ENCODE measurements at places on chromosomes 2 and 18.
A peak's percentile ranks its signal among the peaks of the same experiment; 100 is the strongest.

DNA sequence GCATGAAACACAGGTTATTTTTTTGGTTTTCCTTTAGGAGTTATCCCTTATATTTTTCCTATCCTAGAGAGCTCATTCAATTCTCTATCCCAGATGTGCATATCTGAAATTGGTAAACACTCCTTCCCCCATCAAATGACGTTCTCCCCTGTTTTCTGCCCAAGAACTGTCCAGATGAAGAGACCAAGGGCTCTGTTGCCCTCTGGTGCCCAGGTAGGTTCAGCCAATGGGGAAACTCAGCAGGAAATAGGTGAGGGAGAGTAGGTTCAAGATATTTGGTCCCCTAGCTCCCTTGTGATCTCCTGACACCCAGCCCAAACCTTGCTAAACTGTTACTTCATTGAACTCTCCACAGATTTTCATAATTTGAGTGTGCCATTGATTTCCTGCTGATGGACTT is 14.1 kb upstream of the INO80C start:
- no peak for DNase-seq

DNA sequence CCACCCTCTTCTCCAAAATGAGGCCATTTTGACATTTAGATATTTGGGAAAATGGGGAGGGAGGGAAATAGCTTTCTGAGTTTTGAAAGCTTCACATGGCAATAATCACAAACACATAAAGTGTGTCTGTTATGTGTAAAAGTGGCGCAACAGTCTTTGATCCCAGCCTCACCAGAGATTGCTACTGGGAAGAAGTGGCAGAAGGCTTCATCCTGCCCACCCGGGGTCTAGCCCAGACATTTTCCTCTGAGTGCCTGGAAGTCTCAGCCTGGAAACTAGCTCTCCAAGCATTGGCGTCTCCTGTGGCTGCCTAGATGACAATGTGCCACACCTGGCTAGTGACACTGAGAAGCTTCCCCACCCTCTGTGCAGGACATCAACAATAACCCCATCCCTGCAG is 1.7 kb upstream of the LBH start:
- no peak for DNase-seq

- no peak for DNase-seq
Measured at GRCh38 chr2:63041592-63041991, 9.0 kb upstream of the OTX1 start.

DNA sequence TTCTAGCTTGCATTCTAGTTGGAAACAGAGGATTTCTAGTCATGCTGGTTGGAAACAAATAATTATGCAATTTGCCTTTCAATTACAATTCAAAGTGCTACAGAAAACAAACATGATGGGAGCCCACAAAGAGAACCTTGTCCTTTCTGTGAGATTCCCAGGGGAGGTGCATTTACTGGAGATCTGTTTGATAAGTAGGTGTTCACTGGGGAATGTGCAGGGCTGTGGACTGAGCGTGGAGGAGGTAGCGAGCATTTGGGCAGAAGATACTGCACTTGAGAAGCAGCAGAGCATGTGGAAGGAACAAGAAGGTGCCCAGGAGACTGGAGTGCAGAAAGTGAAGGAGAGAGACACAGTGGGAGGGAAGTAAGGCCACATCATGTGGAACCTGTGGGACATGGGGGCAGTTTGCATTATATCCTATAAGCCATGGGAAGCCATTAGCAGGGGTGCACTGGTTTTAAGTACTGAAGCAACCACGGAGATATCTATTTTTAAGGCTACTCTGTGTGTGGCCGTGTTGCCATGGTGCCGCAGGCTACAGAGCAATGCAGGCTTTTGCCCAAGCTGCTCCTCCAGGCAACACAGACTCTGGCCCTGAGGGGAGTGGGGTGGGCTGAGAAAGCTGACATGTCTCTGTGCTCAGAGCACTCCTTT is 154.0 kb downstream of the ANTXR1 start:
- no peak for DNase-seq

GRCh38 chr2:40184551-40184950 is 267.3 kb downstream of the SLC8A1 start:
- no peak for DNase-seq

- DNase-seq, result no peak
Measured at GRCh38 chr2:109129921-109130722, 1.1 kb downstream of the SH3RF3 start.

GRCh38 chr2:144988591-144988990 is 468.7 kb upstream of the ZEB2 start:
- DNase-seq, result no peak

DNA sequence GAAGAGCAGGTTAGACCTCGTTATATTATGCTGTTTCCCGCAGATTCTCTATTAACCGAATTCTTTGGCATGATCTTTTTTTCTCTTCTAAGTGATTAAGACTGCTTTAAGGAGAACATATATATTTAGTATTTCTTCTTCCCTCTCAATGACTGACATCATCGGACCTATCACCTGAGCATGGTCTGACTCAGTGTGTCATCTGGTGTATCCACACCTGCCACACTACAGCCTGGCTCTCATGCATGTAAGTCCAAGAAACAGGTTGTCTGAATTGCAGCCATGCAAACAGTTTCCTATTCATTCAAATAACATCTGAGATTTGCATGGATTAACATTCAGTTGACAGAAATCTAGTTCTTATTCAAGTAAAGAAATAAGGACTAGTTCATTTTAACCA is 55.1 kb upstream of the CWC22 start:
- no peak for DNase-seq

DNA sequence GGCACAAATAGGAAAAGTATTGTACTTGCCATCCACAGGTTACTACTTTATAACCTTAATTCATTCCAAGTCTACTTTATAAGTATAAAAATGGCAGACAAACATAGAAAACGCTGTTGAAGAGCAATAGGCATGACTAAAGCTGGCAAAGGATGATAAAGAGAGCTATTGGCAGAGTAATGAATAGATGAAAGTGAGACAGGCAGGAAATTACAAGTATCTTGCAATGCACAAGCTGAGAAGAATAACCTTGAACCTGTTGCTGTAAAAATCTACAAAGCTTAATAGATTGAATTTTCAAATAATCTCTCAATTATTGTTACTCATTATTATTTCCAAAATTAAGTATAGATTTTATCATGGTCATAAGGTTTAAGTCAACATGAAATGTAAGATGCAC is 8.8 kb downstream of the PELI1 start:
- DNase-seq, result no peak

- no peak for DNase-seq
Measured at GRCh38 chr2:163401481-163401880, 334.3 kb downstream of the FIGN start.

DNA sequence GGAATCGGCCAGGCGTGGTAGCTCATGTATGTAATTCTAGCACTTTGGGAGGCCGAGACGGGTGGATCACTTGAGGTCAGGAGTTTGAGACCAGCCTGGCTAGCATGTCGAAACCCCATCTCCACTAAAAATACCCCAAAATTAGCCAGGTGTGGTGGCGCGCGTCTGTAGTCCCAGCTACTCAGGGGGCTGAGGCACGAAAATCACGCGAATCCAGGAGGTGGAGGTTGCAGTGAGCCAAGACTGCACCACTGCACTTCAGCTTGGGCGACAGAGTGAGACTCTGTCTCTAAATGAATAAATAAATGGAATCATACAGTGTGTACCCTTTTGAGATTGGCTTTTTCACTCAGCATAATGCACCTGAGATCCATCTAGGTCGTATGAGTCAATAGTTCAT is 19.4 kb upstream of the TTC39C start:
- DNase-seq, result no peak

DNA sequence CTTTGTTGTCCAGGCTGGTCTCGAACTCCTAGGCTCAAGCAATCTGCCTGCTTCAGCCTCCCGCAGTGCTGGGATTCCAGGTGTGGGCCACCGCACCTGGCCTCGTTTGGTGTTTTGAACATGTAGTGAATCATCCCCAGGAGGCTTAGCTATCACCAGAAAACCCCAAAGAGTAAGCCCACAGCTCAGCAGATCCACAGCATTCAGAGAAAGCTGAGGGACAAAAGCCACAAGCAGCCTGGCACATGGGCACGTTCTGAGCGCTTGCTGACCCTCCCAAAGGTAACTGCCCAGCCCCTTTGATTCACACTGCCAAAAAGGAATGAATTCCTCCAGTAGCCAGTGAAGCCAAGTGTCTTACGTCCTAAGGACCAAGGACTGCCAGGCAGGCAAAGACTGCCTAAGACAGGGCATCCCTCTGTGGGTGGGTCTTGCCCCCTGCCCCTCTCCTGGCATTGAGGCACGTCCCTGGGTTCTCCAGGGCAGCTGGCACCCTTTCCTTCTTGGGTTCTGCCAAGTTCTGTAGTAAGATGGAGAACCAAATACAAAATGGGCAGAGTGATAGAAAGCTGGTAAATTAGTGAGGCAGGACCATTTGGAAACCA is 31.7 kb downstream of the MBP start:
- DNase-seq, result peak; percentile 23

DNA sequence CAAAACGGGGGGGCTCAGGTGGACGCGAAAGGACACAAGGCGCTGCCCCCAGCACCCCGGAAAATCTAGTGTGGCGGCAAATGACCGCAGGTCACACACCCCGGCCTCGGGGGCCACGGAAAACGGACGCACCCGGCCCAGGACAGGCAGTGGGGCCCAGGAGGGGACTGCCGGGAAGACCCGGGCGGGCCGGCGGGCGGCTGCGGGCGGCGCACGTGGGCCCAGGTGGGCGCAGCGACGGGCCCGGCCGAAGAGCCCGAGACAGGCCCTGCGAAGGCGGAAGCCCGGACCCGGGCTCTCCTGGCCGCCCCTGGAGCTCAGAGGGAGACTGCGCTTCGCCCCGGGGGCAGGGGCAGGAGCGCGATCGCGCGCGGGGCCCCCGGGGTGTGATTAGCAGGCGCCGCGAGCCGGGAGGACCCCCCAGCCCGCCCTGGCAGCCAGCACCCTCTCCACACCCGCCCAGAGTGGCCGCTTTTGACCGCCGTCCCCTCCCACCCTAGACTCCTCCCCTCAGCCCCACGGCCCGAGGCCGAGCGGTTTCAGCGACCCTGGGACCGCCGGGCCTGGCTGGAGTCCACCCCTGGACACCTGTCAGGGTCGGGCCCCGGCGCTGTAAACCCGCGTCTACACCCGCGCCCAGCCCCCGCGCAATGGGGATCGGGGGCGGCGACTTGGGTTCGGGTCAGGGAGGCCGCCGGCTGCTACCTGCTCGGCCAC is 773 bp downstream of the MBP start:
- DNase-seq, result no peak

- DNase-seq, result no peak
Measured at GRCh38 chr2:171154348-171154747, 6.3 kb downstream of the TLK1 start.
